ENCODE measurements at places on chromosomes 2 and 18. TPM values are rescaled to one million over a fixed set of nuclear protein-coding genes. Genes with fewer than 3 reads are reported as not detected.

Gene FOXI3
- total RNA-seq: not detected

DNA sequence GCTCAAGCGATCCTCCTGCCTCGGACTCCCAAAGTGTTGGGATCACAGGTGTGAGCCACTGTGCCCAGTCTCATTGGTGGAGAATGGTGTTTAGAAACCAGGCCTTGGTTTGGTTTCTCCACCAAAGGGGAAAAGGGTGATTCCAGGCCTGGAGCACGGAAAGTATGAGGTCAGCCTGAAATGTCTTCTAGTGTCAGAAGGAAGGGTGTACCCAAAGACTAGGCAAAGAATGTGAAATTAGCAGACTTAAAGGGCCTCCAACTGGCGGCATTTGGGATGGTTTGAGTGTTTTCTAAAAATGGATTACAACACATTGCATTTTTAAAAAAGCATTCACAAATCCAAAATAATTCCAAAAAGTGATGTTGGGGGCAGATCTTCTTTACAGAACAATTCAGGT is 139.6 kb downstream of the SH3BP4 start:
- peak; percentile 30 for DNase-seq

DNA sequence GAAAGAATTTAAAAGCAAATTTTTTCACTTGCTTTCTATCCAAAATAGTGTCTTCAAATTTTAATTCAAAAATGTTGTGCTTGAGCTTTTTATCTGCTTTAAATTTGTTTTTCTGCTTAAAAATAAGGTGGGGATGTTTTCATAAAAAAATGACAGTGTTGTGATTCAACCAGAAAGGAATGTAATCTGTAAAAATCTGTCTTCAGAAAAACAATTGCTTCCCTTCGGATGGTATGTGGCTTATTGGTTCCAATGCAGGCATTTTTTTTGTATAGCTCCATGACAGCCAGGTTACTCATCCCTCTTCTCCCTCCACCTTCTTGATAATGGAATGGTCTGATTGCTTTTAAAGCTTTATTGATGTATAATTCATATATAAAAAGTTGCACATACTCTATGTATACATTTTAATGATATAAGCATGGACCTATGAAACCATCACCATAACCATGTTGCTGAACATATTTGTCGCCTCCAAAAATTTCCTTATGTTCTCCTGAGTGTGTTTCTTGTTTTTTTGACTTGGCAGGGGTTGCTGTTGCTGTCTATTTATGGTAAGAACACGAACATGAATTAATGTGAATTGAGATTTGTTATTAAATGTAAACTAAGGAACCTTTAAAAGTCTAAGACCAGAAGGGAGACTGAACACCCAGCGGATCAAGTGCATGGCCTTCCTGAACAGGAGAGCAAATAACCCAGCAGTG is 363.7 kb upstream of the SPHKAP start:
- DNase-seq: peak; percentile 78

Gene KCTD18
- 16.7 TPM for total RNA-seq

- DNase-seq: no peak
Observed at GRCh38 chr18:48124857-48125626, 194.6 kb upstream of the SMAD2 start.

- no peak for DNase-seq
Observed at GRCh38 chr2:43791035-43791765, 17.4 kb downstream of the DYNC2LI1 start.

Gene XDH
- total RNA-seq: 0.88 TPM
